Natural killer cell treated with Interleukin-12 subunit alpha and Interleukin-12 subunit beta and Interleukin-15 and Interleukin-18, amount 100 ng/mL, for 72 hours (primary cell): ENCODE measurements at places on chromosomes 4 and X.

GRCh38 chr4:56863441-56864139 is 42.1 kb upstream of the SPINK2 start:
- no peak for DNase-seq

DNA sequence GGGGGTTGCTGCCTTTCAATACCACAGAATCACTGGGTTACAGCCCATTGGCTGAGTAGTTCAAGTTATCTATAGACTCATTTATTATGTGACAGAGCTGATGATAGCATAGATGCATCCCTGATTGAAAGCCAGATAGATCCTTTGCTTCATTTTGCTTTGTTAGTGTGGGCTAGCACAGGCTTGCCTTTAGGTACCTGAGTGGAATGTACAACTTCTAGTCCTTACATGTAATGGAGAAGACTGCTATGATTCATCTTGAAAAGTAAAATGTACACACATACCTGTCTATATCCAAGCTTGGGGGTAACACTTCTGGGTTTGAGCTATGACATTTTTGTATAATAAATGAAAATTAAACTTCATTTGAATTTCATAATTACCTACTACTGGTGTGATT is 226.0 kb upstream of the FTHL17 start:
- DNase-seq, result no peak

- DNase-seq, result no peak
Observed at GRCh38 chr4:95627709-95628108, 78.9 kb upstream of the UNC5C start.

DNA sequence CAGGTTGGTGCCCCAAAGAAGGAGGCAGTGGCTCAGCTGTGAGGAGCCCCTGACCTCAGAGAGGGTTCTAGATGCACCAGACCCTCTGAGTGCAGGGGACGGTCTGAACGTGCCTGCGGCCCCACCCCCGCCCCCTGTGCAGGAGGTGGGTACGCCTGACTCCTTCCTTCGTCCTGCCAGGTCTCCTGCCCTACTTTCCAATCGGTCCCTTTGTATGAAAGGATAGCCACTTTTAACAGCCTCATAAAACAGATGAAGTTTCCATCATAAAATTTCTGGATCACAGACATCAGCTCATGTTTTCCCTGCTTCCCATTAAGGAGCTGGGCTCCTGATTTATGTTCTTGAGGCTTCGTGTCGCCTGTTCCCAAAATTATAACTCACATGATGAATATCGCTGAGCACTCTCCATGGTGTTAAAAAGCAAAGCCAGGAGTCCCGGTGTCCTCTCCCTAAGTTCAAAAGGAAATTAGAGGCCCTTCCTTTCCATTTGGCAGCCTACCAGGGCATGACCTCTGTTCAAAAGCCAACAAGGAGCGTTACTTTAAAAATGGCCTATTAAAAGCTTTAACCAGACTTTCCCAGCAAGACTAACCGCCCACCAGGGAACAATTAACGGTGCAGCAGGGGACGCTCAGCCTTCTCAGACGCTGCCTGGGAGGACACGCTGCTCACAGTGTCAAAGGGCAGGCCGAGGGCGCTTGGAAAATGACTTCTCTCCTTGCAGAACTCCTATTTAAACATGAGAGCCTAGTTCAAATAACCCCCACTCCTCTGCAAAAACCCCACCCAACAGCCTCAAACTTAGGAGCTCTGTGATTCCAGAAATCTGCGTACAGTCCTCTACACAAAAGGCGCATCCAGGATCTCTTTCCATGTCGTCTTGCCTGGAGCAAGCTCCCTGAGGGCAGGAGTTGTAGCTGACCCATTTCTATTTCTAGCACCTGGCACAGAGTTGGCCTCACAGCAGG is 181.9 kb downstream of the AFAP1 start:
- no peak for DNase-seq

DNA sequence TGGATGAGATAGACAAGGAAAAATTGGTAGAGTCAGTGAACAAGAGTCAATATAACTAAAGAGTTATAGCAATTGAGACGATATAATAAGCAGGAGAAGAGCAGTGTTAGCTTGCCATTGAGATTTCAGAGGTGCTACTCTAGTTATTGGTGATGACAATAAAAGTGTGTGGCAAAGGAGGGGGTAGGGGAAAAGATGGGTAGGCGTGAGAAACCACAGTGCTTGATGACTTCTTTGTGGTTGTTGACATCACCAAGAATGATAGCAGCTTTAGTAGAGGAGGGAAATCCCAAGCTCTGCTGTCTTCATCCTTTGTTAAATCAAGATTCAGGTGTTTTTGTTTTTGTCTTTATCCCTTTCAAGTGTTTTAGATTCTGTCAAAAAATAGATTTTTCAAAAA is 179.9 kb upstream of the PPP3CA start:
- peak; percentile 89 for DNase-seq

GRCh38 chr4:71303850-71304249 is 35.0 kb upstream of the SLC4A4 start:
- no peak for DNase-seq

GRCh38 chr4:7233601-7234000 is 41.3 kb downstream of the SORCS2 start:
- no peak for DNase-seq

GRCh38 chr4:164212134-164212533 is 541.8 kb upstream of the SMIM31 start:
- no peak for DNase-seq
